ENCODE measurements at places on chromosomes 1 and 21.

DNA sequence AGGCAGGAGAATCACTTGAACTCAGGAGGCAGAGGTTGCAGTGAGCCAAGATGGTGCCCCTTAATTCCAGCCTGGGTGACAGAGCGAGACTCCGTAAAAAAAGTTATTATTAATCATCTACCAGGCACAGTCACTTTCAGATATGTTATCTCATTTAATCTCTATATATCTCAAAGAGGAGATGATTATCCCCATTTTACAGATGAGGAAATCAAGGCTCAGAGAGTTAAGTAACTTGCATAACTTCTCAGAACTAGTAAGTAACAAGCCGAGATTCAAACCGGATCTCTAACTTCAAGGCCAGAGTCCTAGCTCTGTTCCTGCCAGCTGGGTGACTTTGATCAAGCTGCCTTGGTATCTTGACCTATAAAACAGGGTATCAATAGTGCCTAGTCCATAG lies 17.5 kb downstream of the DIO1 start:
- DNase-seq, result no peak

- DNase-seq, result no peak
Measured at GRCh38 chr1:161768986-161769672, 3.0 kb downstream of the ATF6 start.

GRCh38 chr1:201493757-201494617 lies 12.9 kb downstream of the CSRP1 start:
- no peak for DNase-seq

- DNase-seq, result no peak
Measured at GRCh38 chr1:155170101-155170785, 2.9 kb downstream of the KRTCAP2 start.

DNA sequence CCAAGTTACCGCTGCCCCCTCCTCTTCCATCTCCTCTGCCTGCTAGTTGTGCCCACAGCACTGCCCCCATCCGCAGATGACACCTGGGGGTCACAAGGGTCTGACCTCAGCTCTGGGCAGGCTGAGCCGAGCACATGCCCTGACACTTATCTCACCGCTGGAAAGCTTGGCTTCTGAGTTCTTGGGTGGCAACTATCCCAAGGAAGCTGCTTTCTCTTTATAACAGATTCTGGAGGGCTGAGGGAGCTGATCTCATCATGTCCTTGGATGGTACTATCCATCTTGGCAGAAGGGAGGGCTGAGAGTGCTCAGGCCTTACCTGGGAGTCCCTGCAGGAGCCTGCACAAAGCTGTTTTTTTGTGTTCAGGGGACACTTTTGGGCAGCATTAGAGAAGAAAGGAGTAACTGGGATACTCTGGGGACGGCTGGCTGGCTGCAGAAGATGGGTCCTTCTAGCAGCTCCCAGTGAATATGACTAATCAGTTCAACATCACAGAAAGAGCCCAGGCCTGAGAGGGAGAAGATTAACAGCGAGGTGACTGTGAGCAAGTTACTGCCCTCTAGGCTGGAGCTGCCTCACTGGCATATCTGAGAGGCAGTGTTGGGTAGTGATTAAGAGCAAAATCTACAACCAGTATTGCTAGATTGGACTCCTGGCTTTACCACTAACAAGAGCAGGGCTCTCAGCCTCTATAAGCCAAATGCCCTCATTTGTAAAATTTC lies 71.6 kb downstream of the PLXNA2 start:
- no peak for DNase-seq

- DNase-seq, result no peak
Measured at GRCh38 chr1:185498207-185498606, 181.2 kb upstream of the IVNS1ABP start.

DNA sequence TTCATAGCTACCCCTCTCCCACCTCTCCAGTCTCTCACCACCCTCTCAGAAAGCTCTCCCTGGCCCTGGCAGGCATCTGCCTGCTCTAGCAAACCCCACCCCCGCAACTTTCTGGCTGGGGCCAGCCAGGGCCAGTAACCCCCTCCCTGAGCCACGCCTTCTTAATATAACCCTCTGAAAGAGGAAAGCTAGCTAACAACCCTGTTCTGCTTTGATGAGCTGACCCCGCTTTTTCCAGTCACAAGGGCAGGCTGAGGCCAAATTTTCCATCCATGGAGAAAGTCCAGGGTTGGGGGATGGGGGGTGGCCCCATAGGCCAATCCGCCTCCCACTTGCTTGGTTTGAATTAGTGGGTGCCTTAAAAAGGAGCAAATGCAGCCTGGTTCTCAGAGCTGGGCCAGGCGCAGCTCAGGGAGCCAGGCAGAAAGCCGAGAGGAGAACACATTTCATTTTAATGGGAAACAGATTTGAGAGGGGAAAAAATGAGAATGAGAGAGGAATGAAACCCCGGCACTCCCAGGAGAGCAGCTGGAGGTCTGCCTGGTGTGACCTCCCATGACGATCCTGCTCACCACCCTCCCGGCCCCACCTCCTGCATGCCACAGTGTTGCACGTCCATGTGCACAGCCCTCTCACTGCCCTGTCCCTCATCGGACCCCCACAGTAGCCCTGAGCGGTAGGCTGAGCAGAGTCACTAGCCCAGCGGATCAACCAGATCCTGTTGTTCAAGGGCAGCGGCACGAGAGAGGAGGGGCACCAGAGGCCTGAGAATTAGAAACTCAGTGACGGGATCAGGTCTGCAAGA lies 62.3 kb downstream of the OPTC start:
- DNase-seq, result no peak

GRCh38 chr1:221478050-221478949 lies 263.6 kb downstream of the DUSP10 start:
- peak; percentile 36 for DNase-seq

DNA sequence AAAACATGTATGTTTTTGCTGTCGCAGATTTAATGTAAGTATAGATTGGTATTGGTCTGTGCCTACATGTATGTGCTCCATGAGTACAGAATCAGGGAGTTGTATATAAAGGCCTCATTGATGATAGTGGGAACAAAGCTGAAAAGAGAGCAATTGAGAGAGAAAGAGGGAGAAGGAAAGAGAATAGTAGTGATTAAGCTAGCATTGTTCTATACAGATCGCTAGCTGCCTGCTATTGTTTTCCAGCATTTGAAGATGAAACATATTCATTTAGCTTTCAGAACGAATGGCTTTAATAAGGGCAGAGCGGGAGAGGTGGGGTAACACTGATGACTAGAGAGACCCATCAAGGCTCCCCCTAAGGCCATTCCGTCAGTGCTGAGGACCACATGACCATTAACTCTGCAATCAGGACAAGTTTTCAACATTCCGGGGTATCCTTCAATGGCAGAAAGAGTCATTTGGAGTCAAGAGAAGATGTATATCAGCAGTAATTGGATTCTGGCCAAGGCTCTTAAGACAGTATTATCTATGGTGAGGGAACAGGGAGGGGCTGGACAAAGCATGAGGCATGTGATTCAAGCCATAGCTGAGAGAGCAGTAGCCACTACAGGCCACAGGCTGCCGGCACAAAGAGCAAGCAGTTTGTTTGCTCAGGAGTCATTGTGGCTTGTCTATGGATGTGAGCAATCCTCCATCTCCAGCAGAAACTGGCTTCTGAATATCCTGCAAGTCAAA lies 176.5 kb downstream of the PBX1 start:
- no peak for DNase-seq

DNA sequence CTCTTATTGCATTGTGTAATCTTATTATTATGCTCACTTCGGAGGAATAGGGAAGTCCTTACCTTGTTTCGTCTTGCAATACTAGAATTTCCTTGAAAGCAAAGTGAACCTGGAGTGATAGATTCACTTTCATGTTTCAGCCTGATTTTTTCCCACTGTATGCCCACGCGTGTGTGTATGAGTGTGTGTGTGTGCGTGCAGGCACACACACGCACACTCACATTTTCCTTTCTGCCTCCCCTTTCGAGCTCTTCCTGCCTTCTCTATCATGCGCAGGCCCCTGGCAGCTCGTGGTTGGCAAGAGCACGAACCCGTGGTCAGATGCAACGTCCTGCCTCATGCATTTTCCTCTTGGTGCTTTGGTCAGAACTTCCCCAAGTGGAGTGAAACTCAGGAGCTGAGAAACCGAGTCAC lies at the start of gene GCSAML:
Gene GCSAML, plus strand, starts transcription at position 366 of the 414 bp plus-strand sequence. CDS start 58 bp downstream, outside the sequence.
- DNase-seq, result no peak

- no peak for DNase-seq
Measured at GRCh38 chr1:6005276-6005917, 13.2 kb upstream of the NPHP4 start.

DNA sequence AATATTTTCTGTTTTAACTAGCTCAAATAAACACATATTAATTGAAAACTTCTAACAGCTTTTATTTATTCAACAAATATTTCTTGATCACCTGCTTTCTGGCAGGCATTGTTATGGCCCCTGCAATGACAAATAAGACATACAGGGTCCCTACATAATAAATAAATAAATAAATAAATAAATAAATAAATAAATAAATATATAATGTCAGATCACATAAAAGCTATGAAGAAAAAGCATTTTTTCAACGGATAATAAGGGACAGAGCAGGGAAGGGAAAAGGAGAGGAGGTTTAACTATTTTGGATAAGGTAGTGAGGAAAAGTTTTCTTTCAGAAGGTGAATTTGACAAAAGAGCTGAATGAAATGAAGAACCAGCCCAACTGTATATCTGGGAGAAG lies 115.0 kb downstream of the MAGI3 start:
- no peak for DNase-seq

- no peak for DNase-seq
Measured at GRCh38 chr1:188652678-188653077, 1823.9 kb downstream of the PLA2G4A start.

- no peak for DNase-seq
Measured at GRCh38 chr1:21926814-21927532, 10.1 kb downstream of the HSPG2 start.

- no peak for DNase-seq
Measured at GRCh38 chr1:147635342-147635741, 35.0 kb downstream of the ACP6 start.

- no peak for DNase-seq
Measured at GRCh38 chr1:78673120-78673519, 23.5 kb downstream of the IFI44 start.

GRCh38 chr1:10759413-10760200 lies 36.8 kb downstream of the CASZ1 start:
- no peak for DNase-seq

DNA sequence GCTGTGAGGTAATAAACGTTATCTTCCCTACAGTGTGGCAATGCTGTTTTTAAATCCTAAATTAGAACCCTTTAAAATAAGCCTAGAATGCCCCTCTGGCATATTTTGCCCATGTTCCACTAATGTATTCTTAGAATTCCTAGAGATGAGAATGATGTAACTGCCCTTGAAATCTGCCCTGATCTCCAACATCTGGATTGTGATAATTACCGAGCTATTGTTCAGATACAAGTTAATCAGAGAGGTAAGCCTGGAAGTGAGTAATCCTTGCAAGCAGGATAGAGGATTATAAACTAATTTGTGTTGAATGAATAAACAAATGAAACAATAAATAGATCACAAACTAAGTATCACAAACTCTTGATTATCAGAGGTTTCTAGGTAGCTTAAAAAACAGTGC lies 107.8 kb upstream of the DMRTA2 start:
- no peak for DNase-seq

- no peak for DNase-seq
Measured at GRCh38 chr1:82640352-82640751, 839.6 kb downstream of the ADGRL2 start.

DNA sequence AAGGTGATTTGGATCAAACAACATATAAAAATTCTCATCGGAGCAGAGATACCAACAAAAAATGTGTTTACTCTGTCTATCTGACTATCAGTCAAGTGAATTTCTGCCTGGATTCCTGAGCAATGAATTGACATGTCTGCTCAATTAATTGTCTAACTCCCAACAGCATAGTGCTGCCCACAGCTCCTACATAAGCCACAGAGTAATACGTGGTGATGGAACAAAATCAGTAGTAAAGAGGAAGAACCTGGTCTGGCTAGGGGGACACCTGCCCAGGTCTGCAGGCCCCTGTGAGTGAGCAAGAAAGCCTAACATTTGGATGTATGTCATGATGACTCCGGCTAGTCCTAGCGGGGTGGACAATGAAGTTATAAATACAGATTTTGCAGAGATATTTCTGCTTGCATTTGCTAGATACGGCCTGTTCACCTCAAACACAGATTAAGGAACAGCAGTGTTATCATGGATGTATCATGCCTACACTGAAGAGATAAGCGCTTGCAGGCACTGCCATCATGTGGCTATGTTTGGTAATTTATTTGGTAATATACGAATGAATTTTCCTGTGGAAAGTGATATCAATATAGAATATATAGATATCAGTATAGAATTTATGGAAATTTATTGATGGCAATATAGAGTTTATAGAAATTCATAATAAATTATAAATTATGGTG lies 69.6 kb upstream of the LRRC8B start:
- DNase-seq, result peak; percentile 68

GRCh38 chr21:15140321-15141019 lies 75.7 kb upstream of the NRIP1 start:
- DNase-seq, result no peak

GRCh38 chr1:10583641-10584040 lies 108.9 kb downstream of the PEX14 start:
- DNase-seq, result no peak

- no peak for DNase-seq
Measured at GRCh38 chr1:73475316-73475870, 722.6 kb downstream of the LRRIQ3 start.

DNA sequence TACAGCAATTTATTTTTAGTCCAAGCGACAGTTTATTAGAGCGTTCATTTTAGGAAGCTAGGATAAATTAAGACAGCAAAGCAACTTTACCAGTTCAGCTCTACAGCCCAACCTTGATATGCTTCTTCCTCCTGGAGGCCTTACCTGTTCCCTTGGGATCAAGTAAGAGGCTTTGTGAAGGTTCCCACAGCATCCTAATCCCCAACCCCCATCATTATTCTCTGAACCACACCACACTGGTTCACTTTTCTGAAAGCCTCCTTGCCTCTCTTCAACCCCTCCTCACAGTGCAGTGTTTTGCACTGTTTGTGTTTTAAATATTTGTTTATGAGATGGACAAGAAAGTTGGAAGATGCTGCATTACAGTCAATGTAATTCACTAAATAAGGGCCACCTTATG lies 126.3 kb upstream of the CXADR start:
- no peak for DNase-seq

GRCh38 chr21:25005388-25005787 lies 601.9 kb downstream of the MRPL39 start:
- no peak for DNase-seq

DNA sequence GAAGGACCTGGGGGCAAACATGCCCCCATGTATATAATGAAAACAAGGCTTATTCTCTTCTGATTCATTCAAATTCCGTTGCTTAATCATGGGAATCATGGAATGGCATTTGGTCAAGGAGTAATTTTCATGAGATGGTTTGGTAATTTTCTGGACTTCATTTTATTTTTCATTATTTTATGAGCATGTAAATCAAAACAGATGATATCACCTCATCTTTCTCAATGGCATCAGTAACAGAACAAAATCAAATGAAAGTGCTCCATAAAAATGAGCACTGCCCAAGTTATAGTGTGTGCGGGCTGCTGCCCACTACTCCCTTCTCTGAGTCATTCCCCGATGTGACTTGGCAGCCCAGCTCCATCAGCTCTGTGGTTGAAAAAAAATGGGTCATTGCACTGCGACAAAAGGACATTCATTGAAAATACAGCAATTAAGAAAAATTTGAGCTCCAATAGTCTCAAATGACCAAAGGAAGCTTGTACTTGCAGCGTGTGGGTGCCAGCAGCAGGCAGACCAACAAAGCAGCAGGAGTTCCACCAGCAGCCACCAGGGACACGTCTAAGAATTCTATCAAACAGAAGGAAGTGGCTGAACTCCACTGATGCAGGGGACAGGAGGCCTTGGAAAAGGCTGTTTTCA lies 84.3 kb upstream of the VAV3 start:
- no peak for DNase-seq

Measured in stimulated activated naive CD4-positive, alpha-beta T cell (primary cell).